ENCODE measurements at places on chromosomes 6 and 20.
A peak's percentile ranks its signal among the peaks of the same experiment; 100 is the strongest.

- DNase-seq: no peak
Observed at GRCh38 chr6:26431258-26432172, 8.8 kb upstream of the BTN3A3 start.

- no peak for DNase-seq
Observed at GRCh38 chr6:162388383-162388777, 339.2 kb downstream of the PRKN start.

DNA sequence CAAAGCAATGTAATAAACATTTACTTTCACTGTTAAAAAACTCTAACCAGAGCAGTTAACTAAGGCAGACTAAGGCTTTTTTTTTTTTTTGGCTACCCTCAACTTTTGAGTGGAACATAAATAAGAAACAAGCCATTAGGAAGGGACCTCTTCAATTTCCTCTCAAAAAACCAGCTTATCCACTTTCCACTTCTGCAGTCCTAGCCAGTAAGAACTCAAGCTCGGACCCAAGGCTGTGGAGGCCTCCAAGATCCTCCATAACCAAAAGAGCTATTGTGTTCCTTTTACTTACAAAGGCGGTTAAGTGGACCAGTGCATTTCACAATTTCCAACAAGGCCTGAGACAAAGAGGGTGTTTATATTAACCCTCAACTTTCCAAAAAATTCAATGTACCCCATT is 5.3 kb downstream of the KCNK5 start:
- no peak for DNase-seq

- peak; percentile 66 for DNase-seq
Observed at GRCh38 chr6:100470422-100471120, 5.8 kb upstream of the SIM1 start.

GRCh38 chr20:24497851-24498250 is 28.4 kb downstream of the SYNDIG1 start:
- no peak for DNase-seq

GRCh38 chr20:1844325-1845162 is 50.7 kb upstream of the SIRPA start:
- peak; percentile 44 for DNase-seq

DNA sequence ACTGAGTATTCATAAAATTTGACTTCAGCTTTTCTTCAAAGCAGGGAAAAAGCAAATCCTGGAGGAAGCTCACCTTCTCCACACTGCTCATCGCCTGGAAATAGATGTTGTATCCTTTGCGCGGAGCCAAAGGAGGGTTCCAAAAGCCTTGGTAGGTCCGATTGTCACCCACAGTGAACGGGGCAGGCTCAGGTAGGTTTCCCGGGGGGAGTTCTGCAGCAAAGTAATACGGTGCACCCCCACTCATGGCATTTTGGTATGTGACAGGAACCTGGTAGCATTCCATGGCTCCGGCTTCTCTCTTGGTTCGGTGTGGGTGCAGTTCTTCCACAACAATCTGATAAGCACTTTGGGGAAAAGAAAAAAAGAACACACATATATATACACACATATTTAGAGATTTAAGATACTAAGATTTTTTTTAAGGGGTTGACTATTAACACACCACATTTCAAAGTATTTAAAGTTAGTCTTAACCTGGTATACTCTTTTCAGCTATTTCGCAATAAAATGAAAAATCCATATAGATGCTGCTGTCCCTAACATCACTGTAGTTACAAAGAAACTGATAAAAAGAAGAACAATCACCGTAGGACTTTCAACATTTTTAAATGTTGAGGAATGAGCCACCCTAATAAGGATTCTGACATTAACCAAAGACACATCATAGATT is 166.7 kb upstream of the THEMIS start:
- no peak for DNase-seq

- no peak for DNase-seq
Observed at GRCh38 chr6:73076211-73076954, 148.9 kb downstream of the KHDC1L start.

GRCh38 chr6:78875505-78875904 is 8.2 kb downstream of the IRAK1BP1 start:
- DNase-seq: no peak

- DNase-seq: no peak
Observed at GRCh38 chr20:24965065-24965919, 16.2 kb downstream of the CST7 start.

DNA sequence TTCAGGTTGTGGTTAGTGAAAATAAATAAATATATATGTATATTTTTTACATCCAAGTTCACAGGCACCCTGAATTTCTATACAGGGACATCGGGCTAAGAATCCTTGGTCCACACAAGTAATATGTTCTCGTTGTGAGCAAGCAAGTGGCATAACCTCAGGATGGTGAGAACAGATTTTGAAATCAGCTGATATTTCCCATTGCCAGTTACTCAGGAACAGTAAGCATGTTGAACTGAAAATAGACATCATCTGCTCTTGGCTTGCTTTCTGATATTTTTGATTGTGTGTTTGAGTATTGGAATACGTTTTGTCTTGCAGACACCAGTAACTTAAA is 87.7 kb downstream of the TRMT6 start:
- DNase-seq: no peak

- DNase-seq: no peak
Observed at GRCh38 chr6:159819932-159820640, 20.0 kb downstream of the PNLDC1 start.

- no peak for DNase-seq
Observed at GRCh38 chr6:144297511-144298100, 12.5 kb downstream of the UTRN start.

- DNase-seq: no peak
Observed at GRCh38 chr6:157117431-157118095, 205.8 kb downstream of the TMEM242 start.

GRCh38 chr20:44171775-44172571 is 15.0 kb downstream of the JPH2 start:
- no peak for DNase-seq

Measured in EL (cell line).